ENCODE measurements at places on chromosomes 2 and 18.

DNA sequence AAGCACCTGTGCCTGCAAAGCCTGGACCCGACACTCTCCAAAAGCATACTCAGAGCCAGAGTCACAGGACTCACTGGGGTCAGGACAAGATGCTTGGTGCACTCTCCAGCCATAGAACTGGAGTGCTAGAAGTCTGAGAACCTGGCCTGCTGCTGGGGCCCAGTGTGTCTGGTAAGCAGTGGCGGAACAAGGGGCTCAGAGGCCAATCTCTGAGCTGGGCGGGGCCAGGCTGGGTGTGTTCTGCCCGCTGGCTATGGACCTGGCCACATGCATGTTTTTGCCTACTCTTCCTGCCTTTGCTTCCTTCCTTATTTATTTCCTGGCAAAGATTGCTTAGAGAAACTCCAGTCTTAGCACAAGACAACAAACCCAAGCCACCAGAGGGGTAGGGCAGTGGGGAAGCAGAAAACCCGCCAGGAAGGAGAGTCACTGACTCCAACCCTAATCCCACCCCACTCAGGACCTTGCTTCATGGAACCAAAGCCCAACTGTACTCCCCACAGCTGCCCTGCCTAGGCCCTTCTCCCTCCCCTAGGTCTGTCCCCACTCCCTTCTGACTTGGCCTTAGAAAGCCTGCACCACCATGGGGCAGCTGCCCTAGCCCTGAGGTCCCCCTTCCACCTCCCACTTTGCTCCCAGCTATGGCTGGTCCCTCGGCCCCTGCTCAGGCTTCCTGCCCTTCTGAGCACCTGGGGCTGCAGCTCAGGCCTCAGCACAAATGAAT is 315.5 kb downstream of the CELF4 start:
- no peak for DNase-seq

DNA sequence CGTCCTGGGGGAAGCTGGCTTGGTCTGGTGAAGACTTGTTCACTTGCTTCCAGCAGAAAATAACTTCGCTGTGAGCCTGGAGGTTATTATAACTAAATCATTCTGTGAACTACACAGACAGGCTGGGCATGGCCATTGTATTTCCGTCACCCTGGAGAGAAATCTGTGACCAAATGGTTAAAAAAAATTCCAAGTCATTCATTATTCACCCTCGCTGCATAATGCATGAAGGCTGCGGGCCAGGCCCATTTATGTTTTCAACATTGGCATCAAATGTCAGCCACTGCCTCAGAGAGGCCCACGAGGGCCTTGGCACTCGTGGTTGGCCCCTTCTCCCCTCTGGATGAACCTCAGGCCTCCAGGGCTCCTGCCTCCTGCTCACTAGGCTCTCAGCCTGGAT is 57.7 kb downstream of the RRM2 start:
- DNase-seq, result no peak

DNA sequence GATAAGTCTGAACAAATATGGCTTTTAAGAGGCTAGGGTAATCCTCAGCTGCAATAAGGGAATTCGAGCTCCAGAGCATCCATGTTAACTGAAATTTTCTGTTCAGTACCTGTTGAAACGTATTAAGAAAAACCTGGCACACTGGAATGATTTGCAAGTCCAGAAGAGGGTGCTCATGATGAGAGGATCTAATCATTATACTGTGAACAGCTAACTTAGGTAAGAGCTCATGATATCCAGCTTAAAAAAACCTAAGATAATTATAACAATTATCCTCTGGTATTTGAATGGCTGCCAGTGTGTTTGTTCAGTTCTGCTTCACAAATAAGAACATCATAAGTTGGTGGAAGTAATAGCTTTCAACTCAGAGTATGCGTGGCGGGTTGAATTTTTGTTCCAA is 1118.3 kb upstream of the DDX18 start:
- DNase-seq, result no peak

DNA sequence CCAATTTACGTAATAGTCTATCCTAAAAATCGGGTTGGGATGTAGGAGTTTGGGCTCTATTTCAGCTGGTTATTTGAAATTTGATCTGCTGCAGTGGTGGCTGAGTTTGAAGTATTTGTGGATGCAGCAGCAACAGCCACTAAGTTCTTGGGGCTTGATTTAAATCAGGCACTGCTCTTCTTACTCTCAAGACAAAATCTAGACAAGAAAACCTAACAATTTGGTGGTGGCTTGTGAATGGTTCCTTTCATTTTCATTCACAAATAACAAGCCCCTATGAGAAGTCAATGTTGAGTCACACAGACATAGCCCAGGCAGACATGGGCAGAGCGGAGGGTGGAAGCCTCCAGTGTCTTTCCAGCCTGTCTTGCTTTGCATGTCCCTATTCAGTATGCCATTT is 199.3 kb downstream of the LTBP1 start:
- DNase-seq, result no peak

GRCh38 chr18:52679354-52679753 is 339.4 kb downstream of the DCC start:
- no peak for DNase-seq

DNA sequence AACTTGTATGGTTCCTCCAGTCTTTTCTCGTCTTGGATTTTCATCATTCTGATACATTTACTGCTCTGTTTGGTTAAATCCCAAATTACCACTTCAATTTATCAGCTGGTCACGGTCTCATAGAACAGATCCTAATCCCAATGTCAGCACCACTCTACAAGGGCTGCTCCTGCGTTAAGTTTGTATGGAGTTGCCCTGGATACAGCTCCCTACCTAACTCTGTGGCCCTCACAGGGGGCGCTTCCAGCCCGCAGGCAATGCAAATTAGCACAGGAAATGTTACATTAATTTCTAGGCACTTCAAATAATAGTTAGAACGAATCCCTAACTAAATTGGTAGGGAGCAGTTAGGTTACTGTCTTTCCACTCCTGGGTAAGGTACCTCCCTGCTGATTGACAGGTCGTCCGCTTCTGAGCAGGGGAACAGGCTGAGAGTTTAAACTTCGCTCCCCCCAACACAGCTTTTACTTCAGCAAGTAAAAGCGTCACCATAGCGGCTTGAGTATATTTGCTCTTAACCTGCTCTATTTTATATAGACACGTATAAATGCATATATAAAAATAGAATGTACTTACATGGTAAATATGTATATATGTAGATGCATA is 238.5 kb upstream of the FANCL start:
- DNase-seq, result peak; percentile 16

DNA sequence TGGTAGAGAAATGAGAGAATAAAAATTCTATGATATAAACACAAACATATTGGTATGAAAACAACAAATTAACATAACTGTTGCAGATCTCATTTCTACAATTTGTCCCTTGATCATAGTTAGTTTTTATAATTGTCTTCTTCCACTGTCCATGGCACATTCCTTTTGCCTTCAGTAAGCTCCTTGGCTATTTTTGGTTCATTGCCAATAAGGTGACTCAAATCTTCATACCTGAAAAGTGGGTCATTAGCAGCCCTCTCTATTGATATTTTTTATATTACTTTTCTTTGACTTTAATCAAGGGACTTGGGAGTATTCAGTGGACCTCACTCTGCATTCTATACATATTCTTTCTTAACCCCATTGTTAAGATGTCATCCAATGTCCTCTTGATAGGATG is 552.9 kb downstream of the TDRD15 start:
- DNase-seq, result no peak

GRCh38 chr18:76750269-76750668 is 72.1 kb upstream of the ZNF236 start:
- no peak for DNase-seq
